HTR-8/SVneo (cell line): ENCODE measurements at places on chromosomes 4 and X.

DNA sequence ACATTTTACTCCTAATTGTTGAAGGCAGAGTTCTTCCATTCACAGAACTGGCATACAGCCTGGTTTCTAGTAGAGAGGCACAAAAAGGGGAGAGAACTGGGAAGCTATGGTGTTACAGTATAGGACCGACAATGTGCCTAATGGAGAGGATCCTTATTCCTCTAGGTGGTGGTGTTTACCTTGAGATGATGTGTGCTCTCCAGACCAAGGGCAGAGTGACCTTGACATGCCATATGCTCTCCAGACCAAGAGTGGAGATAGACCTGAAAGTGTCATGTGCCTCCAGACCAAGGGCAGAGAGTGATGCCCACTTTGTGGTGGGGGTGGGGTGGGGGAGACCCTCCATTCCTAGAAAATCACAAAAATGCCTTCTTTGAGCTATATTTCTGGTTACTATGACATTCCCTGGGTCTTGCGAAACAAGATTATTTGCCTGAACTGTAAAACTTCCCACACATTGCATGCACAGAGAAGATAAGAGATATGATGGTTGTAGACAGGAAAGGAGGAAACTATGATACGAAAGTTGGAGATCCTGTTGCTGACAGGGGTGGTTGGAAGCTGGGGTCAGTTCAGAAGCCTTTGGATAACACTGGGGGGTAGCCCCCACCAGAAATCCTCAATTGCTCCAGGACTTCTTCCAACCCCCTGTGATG, 119.7 kb downstream of the TEX13C start:
- DNase-seq, result no peak

GRCh38 chrX:66872771-66873170, 233.9 kb upstream of the EDA2R start:
- DNase-seq, result no peak

GRCh38 chr4:26160591-26160990, 160.2 kb upstream of the RBPJ start:
- no peak for DNase-seq

DNA sequence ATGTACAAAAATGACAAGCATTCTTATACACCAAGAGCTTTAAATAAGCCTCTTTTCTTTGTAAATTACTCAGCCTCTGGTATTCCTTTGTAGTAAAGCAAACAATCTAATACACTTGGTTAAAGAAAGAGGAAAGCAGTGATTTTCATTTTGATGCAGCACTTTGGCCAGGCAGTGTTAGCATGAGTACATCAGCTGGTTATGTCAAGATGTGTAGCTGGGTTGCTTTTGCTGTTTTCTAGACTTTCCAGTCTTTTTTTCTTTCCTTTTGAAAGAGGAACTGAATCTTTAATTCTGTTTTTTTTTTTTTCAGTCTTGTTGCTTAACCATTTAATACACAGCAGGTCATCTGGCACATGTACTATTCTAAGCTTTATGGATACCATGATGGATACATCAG, 167.1 kb upstream of the AADAT start:
- no peak for DNase-seq

DNA sequence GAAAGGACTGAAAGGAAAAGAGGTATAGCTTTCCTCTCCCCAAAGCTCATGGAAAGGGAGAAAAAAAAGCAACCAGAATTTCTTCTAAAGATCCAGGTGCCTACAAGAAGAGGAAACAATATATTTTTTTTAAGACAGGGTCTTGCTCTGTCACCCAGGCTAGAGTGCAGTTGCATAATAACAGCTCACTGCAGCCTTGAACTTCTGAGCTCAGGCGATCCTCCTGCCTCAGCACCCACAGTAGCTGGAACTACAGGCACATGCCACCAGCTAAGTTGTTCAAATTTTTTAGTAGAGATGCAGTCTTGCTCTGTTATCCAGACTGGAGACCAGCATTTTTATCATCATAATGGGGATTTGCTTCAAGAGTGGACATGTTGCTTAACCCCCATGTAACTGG, 30.5 kb upstream of the BBS12 start:
- DNase-seq, result no peak

GRCh38 chr4:119471259-119471658, 149.3 kb upstream of the FABP2 start:
- no peak for DNase-seq
